ENCODE measurements at places on chromosomes 2 and 18.

DNA sequence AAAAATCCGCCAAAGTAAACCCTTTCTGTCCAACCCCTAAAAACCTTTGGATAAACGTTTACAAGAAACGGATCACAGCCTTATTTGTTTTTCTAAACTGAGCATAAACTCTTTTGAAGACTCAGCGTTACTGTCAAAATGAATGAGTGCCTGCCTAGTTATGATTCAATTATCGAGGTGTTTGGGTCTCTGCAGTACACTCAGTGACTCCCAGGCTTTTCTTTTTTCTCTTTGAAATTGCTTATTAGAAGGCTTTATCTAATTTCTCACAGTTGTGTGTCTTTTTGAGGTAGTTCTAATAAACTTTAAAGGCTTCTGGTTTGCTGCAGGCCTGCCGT, 663 bp downstream of the RHBDD1 start:
- DNase-seq: no peak

DNA sequence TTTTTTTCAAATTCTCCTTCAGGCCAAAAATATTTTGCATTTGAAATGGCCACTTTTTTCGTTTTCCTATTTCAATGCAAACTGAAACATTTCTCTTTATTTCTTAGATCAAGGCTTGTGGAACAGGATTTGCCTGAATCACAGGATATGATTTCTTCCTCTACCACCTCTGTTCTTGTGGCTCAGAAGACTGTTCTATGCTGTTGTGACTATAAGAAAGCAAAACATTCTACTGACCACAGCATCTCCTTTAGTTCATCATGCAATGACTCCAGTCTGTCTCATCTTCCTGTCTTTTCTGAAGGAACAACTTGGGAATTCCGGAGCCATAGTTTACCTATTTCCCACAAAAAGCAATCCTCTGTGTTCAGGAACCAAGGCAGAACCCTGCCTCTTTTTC, 16.2 kb upstream of the ZNF512 start:
- DNase-seq: peak; percentile 66

DNA sequence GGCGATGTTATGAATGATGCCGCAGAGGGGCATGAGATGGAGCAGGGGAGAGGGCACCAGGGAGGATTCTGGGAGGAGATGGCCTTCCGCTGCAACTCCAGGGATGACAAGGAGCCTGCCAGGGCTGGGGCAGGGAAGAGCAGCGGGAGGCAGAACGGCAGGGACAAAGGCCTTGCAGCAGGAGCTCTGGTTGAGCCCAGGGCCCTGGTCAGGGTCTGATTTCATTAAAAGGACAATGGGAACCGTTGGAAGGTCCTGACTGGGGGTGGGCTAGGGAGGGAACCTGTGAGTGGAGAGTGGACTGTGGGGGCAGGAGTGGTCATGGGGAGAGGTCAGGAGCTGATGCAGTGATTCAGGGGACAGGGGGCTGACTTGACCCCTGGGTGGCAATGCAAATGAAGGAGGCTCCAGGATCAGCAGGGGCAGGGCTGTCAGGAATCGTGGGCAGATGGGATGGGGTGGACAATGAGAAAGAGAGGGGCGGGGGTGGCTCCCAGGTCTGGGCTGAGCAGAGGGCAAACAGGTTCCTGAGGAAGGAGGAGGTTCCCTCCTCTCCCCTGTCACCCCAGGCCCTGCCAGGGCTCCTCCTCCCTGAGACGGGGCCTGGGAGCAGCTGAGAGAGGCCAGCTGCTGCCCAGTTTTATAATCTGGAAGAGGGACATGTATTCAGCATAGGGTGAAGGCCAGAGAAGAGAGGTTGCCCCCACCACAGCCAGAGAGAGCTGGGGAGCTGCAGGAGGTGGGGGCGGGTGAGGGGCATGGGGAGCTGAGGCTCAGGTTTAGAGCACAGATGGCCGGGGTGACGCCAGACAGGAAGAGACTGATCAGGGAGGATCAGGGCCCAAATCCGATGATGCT, 7.3 kb upstream of the DUSP2 start:
- DNase-seq: no peak

DNA sequence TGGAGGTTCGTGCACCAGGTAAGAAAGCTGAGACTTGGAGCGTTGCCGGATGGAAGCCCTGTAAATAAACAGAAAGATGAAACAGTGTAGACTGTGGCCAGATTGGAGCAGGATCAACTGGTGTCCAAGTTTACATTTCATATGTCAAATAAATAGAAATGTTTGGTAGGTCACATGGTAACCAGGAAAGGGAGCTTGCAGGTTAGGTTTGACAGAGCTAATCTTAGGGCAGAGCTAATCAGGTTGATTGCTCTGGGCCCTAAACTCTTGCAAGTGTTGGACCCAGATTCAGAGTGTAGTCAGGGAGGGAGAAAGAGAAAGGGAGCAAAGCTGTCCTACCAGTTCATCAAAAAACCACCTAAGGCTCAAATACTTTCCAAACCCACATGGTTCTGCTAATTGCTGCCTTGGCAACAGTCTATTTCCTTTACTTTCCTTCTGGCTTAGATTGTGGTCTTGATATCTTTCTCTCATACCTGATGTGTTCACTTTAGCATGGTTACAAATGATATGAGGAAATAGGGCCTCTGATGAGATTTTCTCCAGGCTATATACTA, 63.2 kb downstream of the G6PC2 start:
- no peak for DNase-seq

- DNase-seq: no peak
Measured at GRCh38 chr2:43898838-43899346, 60.1 kb downstream of the ABCG8 start.

GRCh38 chr2:4995466-4995865, 696.7 kb upstream of the SOX11 start:
- no peak for DNase-seq

DNA sequence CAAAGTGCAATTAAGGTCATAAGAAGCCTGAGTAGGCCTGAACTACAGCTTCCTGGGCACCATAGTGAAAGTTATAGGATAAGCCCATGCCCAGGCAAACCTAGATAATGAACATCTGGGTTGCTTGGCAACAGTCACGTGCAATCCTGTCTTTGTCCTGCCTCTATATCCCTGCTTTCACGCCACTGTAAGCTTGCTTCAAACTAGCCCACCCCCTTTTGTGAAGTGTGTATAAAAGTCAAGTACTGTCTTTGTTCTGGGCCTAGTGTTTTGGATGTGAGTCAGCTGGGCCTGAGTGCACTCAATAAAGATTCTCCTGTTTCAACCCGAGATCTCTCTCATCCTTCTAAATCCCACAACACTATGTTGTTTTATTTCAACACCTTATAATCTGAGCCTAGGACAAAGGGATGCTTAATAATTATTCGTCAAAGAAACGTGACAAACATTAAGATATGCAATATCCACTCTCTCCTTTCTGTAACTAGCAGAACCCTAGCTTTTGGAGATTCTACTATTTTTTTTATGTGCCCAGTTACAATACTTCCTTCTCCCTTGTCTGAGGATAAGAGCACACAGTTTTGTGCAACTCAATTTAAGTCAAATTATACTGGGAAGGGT, 927.8 kb downstream of the SUCLG1 start:
- DNase-seq: no peak

DNA sequence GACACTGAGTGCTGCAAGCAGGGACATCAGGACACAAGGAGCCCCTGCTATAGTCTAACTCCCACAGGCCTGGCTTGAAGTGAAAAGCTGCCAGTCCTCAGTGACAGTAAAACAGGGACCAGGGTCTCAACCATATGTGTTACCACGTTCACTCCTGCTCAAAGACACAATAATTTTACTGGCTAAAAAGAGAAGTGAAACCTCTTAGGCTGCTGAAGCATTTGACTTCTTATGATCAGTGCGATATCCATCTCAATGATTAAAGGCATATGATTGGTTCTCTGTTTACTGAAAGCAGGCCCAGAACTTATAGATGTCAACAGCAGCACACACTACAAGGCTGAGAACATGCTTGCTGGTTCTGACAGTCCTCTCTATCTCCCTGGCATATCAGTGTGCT, 129.8 kb upstream of the LMAN1 start:
- no peak for DNase-seq

DNA sequence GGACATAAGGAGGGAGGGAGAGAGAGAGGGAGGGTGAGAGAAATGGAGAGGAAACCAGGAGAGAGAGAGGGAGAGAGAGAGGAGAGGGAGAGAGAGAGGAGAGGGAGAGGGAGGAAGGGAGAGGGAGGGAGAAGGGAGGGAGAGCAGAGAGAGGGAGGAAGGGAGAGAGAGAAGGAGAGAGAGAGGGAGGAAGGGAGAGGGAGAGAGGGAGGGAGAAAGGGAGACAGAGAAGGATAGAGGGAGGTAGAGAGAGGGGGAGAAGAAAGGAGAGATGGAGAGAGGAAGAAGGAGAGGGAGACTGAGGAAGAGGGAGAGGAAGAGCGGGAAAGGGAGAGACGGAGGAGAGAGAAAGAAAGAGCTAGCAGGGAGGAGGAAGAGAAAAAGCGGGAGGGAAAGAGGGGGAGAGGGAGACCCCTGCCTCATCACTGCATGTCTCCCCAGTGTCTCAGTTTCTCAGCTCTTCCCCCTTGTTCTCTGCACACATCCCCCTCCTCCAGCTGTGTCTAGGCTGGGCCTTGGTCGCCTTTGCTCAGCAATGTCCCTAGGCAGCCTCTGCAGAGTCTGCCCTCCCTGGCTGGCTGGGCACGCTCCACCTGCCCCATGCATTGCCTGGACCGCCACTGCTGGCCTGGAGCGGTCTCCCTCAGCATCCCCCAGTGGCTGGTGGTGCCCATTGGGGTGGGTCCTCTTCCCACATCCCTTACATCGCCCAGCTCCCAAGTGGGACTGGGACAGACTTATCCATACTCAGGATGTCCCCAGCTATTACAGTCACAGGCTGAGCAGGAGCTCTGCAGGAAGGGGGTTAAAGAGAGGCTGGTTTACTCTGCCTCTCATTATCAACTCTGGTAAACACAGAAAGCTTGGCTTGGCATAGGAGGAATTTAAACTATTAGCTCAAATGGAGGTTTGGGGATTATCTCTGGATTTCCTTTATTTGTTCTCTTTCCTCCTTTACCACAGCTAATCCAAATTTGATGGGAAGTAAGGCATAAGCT, 85.7 kb upstream of the APCDD1 start:
- no peak for DNase-seq

DNA sequence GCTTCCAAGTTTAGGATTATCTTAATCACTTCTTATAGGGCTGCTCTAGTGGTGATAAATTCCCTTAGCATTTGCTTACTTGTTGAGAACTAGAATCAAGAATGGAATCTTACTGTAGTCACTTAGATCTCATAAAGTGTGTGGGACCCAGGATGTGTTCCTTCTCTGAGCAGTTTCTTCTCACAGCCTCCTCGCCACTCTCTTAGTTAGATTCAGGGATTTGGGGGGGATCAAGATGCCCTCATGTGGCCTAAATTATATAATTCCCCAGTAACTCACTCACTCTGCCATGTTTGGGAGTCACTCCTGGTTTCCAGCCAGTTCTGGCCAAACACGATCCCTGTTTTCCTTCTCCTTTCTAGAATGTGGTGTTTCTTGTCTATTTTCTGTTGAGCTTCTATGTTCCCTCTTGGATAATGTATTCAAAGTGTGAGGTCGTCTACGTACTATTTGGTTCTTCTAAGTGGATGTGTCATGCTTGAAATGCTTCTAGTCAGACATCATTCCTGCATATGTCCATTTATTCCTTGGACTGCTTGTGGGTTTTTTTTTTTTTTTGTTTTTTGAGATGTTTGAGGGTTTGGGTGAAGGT, 414.9 kb upstream of the SYT4 start:
- DNase-seq: no peak

DNA sequence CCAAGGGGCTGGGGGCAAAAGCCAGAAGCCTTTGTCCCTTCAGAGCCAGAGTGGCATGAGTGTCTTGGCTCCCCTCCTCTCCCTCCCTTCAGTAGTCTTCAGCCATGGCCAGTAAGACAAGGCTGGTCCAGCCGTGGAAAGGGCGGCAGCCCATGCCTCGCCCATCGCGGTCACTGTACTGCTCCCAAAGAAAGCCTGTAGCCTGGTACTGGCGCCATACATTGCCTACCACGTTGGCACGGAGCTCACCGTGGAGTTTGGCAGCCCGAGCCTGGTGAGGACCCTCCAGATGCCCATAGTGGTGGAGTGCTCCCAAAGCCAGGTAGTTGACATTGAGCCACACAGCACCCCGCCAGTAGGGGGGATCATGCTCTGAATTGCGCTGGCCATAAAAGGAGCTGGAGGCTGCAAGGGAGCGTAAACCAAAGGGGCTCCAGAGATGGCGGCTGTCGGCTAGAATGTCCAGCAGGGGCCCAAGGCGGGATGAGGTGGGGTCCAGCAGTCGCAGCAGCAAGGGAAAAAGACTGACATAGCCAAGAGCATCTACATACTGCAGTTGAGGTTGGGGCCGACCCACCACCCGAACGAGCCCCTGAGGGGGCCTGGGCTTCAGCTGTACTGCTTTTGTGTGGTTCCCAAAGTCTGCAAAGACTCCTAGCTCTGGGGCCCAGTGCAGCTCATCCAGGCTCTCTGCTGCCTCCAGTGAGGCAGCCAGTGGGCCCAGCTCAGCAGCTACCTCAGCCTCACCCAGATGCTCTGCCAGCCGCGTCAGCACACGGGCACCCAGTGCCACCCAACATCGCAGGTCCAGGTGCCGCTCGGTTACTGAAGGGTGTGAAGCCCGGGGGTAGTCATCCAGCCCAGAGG, 3.2 kb downstream of the WBP1 start:
- no peak for DNase-seq

- DNase-seq: no peak
Measured at GRCh38 chr2:217794133-217794986, 208.4 kb downstream of the TNS1 start.

DNA sequence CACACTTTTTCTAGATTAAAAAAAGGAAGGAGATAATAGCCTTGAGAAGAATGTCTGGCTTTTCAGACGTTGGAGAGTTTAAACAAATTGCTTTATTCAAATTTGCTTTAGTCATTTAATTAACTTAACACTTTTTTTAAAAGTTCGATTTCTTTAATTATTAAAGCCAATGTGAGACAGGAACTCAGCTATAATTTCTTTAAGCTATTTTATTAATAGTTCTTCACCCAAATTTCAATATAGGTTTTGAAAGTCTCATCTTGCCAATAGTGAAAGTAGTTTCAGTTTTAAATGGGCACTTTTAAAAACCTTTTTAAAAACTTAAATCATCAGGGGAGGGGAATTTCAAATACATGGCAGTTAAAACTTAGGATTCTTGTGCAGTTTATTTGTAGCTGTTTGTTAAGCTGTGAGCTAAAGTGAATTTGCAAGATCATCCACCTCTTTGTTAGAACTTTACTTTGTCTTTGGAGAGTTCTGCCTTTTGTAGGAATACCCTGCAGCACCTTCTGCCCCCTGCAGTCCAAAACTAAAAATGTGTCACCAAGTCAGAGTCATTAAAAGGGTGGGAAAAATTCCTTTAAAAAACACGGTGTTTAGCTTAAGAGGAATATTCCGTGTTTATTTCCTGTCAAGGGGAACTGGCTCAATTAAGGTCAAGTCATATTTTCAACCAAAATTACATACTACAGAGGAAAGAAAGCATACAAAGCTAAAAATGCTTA, 4.6 kb downstream of the TGIF1 start:
- no peak for DNase-seq

DNA sequence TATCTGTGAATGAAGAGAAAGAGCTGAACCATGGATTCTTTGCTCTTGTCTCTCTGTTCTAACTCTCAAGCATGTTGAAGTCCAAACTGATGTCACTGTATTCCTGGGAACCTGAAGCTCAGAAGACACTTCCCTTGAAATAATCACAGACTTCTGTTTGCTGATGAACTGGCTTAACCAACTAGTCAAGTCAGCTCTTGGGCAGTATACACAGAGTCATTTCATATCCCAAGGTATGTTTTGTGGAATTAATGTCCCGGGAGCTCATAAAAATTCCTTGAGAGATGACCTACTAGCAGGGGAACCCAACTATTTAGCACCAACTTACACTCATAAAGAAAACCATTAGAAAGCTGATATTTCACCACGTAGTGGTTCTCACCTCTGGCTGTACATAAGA, 156.6 kb downstream of the NR4A2 start:
- no peak for DNase-seq

GRCh38 chr18:63553081-63553480, 10.9 kb downstream of the SERPINB12 start:
- no peak for DNase-seq
